ENCODE measurements at places on chromosomes 12 and 14. TPM values are rescaled to one million over a fixed set of nuclear protein-coding genes. Genes with fewer than 3 reads are reported as not detected.

DNA sequence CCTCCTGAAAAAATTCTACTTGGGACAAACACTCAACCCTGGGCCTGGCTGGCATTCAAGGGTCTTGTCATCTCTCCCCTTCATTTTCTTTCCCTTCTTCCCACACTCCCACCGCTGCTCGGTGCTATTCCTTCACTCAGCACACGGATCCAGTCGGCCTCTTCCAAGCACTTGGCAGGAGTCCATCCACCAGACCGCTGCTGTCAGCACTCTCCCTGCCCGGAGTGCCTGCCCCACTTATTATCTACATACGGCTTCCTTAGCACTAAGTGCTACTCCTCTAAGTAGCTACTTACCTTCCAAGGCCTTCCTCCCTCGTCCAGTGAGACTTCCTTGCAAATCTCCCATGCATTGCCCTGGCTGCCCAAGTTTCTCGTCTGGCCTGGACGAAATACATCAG is 29.8 kb downstream of the CALM1 start:
- no peak for DNase-seq

GRCh38 chr12:59452259-59452658 is 143.6 kb upstream of the SLC16A7 start:
- DNase-seq: no peak

DNA sequence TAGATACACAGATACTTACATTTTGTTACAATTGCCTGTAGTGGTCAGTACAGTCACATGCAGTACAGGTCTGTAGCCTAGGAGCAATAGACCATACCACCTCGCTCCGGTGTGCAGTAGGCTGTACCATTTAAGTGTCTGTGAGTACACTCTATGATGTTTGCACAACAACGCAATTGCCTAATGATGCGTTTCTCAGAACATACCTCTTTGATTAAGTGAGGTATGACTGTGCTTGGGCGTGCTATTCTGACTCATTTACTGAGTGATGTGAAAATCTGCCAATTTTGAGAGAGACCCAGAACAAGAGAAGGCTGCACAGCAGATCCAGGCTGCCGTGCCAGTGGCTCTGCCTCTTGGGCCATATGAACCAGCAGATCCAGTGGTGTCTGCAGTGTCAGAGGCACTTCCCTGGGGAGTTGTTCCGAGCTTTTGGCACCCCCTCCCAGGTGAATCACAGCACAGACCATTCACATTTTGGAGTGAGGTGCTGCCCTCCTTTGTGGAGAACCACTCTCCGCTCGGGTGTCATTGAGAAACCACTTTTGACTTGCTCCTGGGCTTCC is 20.4 kb downstream of the DLK1 start:
- peak; percentile 38 for DNase-seq

GRCh38 chr12:41802803-41803202 is 341.9 kb downstream of the GXYLT1 start:
- no peak for DNase-seq

DNA sequence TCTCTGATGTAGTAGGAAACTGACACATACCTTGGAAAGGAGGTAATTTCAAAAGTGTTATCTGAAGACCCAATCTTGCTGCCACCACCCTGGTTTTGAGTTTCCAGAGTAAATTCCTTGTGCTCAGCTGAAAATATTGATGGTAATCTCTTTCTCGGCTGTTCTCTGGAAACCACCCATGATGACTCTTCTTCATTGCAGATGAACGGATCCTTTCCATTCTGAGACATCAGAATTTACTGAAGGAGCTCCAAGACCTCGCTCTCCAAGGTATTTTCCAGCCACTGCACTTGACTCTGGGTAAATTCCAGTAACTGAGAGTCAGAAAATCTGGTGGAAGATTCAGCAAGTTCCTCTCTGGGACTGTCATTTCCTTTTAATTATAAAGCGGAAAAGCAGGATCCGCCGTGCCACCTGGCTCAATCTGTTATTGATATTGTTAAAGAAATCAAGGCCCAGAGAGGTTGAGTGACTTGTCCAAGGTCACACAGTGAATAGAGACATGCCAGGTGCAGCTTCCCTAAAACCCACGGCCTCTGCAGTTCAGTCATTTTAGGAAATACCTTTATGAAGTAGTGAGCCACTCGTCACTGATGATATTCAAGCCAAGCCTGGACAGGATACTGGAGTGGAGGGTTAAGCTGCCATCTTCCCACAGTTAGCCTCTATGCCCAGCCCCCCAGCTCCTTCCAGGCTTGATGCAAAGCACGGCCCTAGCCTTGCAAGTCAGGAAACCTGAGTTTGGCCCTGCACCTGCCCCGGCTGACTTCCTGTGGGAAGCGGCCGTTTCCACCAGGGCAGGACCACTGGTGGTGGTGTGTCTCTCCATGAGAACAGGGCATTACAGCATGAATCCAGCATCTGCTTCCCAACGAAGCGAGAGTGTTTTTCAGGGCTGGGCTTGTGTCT is 4.7 kb downstream of the CHGA start:
- DNase-seq: no peak

DNA sequence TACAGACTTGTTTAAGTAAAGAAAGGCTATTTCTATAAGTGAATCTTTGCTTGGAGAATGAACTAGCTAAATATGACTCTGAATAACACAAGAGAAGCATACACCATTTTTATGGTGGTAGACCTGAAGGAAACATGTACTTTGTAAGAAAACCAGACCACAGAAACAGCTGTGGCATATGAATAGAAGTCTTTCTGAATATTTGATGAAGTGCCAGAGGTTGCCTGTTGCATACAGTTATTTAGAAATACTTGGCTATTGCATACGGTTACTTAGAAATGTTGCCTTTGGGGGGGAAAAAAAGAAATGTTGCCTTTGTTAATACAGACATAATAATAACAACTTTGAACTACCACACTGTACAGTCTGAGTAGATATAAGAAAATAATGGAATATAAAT is 16.8 kb upstream of the LEMD3 start:
- DNase-seq: no peak

- DNase-seq: peak; percentile 72
Measured at GRCh38 chr12:25436206-25437030, 116.7 kb downstream of the LMNTD1 start.

GRCh38 chr14:34741840-34742239 is 27.4 kb upstream of the CFL2 start:
- DNase-seq: no peak

DNA sequence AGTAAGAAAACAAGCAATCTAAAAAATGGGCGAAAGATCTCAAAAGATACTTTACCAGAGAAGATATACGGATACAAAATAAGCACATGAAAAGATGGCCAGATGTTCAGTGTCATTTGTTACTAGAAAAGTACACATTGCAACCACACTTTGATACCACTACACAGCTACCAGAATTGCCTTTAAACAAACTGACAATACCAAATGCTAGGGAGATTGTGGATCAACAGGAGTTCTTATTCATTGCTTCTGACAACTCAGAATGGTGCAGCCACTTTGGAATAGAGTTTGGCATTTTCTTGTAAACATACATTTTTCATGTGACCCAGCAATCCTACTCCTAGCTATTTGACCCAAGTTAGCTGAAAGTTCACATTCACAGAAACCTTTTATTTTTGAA is 136.3 kb downstream of the FUT8 start:
- DNase-seq: no peak

DNA sequence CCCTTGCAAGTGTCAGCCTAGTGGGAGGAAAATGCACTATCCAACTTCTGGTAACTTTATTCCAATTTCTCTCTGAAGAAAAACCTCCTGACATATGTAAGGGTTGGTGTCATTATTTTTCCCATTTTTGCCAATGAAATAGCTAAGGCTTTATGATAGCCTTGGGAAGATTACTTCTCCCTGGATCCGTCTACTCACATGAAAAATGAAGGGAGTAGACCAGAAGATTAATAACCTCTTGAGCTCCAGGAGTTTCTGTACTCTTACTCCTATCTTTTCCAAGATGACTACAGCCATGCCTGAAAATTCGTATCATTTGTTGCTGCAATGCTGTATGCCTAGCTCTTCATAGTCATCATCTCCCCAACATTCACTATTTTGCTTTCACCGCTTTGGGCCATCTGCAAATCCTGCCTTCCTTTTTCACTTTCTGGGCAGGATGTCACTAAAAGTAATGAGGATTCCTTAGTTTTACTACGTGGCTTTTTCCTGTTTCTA is 18.8 kb downstream of the TC2N start:
- peak; percentile 35 for DNase-seq

GRCh38 chr12:21456291-21456780 is 18.9 kb downstream of the PYROXD1 start:
- DNase-seq: no peak

- no peak for DNase-seq
Measured at GRCh38 chr14:23104591-23105347, at the start of gene CIROP. CIROP (minus strand) TSS chr14:23104989; CDS start chr14:23104920, 69 bp downstream.

DNA sequence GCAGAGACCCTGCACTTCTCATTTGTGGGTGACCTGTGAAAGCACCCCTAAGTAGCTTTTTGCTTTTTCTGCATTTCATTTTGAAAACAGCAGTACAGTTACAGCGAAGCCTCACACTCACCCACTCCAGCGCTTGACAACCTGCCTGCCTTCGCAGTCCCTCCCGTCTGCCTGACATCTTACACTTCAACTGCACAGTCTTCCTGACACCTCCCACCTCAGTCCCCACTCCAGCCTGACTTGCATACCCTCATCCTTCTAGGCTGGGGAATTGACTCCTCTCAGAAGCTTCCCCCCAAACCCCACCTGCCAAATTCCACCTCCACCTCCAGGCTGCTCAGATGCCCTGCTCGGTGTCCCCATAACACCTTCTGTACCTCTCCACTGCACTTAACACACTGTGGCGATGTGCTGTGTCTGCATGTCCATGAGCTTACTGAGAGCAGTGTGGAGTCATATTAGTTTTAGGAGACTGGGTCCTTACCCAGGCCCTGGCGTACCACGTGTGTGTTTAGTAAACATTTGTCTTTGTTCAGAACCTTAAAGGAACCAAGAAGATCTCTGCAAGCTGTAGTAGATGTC is 159.4 kb downstream of the PRKCH start:
- DNase-seq: no peak

- DNase-seq: no peak
Measured at GRCh38 chr14:69930780-69931379, 51.7 kb downstream of the SMOC1 start.

DNA sequence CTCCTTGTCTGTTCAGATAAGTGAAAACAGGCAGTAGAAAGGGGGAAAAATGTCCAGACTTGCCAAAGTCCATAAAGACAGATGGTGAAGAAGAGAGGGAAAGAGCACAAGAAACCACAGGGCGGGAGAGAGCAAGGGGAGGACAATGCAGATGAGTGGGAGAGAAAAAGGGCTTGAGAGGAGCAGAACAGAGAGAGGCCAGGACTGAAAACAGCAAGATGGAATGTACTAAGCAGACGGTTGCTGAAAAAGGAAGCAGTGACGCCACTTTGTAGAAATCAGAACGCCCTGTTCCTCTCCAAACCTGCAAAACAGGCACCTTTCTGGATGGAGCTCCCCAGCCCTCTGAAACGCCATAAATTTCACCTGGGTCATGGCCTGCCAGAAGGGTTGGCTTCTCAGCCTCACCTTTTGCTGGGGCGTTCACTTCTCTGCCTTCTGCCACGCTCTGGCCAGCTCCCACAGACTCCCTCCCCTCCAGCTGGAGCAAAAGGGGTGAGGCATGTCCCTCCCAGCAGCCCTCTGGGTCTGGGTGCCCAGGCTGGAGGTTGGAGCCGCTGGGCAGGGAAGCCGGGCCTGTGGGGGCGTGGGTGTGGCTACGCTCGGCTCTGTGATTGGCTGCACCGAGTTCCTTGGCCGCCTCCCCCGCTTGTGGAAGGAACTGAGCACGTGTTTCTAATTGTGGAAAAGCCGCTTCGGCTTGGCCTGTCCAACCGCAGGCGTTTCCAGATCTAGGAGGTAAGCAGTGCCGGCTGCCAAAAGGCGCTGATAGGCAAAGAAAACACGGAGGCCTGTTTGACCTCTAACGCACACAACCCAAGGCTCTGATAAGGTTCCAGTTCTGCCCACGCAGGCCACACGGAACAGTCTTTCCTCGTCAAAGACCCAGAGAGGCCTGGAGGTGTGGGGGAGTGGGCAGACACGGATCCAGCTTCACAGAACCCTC is 29.3 kb downstream of the SLC7A8 start:
- DNase-seq: peak; percentile 77

DNA sequence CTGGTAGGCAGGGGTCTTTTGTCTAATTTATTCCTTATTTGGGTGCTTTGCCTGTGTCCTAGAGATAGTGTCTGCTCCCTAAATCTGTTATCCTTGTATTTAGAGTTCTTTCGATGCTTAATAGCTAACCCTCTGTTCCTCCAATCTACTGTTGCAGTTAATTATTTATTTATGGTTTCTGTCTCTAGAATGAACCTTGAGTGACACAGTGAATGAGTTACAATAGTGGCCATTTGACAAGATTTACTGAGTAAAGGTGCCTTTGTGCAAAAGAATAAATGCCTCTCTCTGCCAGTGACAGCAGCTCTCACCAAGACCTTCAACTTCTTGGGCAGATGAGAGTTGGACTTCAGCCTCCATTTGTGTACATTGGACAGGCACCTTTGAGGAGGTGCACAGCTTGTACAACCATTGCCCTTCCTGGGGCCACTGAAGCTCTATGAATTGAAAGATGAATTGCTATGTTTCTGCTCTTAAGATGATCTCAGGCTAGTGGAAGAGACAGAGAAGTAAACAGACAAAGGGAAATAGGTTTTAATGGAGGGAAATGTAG is 165.9 kb downstream of the DERA start:
- no peak for DNase-seq

GRCh38 chr14:64293976-64294671 is at the start of gene ESR2:
ESR2 (minus strand) TSS chr14:64294371; CDS start chr14:64282985, 11,386 bp downstream.
- no peak for DNase-seq

- no peak for DNase-seq
Measured at GRCh38 chr12:72957454-72957853, 685.3 kb downstream of the TRHDE start.

GRCh38 chr12:6613015-6613775 is 6.0 kb upstream of the CHD4 start:
- DNase-seq: no peak

GRCh38 chr12:57845478-57846284 is 848 bp downstream of the CTDSP2 start:
- no peak for DNase-seq

- no peak for DNase-seq
Measured at GRCh38 chr12:87216436-87216835, 812.8 kb downstream of the C12orf50 start.

The DACT1 gene
- 24.3 TPM for total RNA-seq

The NEK9 gene
- 53.5 TPM for total RNA-seq

The MYF6 gene
- 9.8 TPM for total RNA-seq

The CMA1 gene
- total RNA-seq: 0.69 TPM

The SPX gene
- total RNA-seq: 1.5 TPM

The GPR137C gene
- total RNA-seq: 3.0 TPM

The NAV3 gene
- 43.8 TPM for total RNA-seq

All from skin of body (tissue), 3 donors.